ENCODE measurements at places on chromosomes 2 and 18. TPM values are rescaled to one million over a fixed set of nuclear protein-coding genes. Genes with fewer than 3 reads are reported as not detected.
A peak's percentile ranks its signal among the peaks of the same experiment; 100 is the strongest.

TXNDC2 gene
- 0.36 TPM for total RNA-seq

TMBIM1 gene
- total RNA-seq: 187 TPM

HRH4 gene
- under 0.01 TPM for total RNA-seq

AFF3 gene
- 4.3 TPM for total RNA-seq

CPO gene
- total RNA-seq: not detected

DNA sequence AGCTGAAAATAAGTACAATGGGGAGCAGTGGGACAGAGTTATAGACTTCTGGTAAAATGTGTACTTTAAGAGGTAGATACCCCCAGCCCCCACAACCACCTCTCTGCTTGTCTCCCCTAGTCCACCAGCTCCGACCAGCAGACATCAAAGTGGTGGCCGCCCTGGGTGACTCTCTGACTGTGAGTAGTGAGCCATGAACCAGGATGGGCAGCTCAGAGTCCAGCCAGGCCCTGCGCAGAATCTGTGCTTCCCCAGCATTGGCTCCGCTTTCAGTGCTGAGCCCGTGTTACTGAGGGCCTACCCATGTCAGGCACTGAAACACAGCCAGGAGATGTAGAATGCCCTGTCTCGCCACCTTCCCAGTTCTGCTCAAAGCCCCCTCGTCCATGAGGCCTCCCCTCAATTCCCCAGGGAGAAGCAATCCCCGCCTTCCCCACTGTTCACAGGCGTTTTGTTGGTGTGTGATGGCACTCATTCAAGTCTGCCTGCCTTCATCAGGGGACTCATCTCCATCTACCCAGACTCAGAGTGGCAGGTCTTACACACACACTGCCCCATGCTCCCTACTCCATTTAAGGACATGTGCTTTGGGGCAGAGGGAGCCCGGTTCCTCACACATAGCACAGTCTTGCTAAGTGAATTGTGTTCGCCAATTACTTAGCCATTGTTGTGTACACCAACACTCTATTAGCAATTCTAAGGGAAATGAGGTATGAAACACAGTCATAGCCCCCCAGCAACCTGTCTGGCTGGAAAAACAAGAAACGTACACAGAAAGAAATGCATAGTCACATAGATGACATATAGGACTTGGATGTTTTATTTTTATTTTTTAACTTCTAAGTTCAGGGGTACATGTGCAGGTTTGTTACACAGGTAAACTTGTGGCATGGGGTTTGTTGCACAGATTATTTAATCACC, 122.6 kb downstream of the PLB1 start:
- no peak for DNase-seq

DNA sequence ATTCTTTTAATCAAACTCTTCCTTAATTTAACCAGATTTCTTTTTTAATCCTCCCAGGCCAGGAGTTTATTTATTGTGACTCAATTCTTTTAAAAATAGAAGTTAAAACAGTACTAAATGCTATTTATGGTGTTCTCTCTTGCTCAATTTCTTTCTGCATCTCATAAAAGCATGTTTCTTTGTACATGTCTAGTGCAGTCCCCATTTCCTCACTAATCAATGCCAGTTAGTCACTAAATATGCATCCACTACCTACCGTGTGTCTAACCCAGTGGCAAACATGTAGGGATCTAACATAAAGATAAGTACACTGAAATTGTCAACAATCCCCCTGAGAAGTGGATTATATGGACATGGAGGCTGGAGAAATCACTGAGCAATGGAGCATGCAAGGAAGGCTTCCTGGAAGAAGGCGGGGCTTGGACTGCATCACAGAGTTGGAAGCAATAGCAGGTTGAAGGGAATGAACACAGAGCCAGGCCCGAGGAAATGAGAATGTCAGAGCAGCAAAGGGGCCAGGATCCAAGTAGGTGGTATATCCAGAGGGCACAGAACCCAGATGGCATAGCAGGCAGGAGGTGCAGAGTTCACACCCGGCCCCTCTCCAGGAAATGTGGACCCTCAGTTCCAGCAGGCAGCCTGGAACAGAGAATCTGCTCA, 105.3 kb upstream of the FOSL2 start:
- no peak for DNase-seq

DNA sequence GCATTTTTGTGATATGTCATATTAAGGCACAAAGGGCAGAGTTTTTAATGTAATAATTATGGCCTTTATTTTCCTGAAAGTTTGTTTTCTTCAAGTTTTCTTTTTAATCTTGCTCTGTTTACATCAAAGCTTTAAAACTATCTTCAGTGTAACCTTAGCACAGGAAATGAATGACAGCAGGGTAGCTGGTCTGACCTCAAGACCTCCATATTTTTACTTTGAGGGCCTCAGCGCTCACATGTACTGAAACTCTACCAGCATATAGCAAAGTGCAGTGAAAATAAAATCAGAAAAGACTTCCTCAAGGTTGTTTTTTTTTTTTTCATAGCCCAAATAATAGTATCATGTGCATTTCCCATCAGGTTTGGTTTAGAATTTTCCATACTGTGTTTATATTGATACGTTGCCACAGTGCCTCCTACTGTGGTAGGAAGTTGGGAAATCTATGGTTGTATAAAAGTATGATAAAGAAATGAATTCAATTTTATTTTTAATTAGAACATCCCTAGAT, 163.4 kb downstream of the UBE2E3 start:
- DNase-seq: no peak

DNA sequence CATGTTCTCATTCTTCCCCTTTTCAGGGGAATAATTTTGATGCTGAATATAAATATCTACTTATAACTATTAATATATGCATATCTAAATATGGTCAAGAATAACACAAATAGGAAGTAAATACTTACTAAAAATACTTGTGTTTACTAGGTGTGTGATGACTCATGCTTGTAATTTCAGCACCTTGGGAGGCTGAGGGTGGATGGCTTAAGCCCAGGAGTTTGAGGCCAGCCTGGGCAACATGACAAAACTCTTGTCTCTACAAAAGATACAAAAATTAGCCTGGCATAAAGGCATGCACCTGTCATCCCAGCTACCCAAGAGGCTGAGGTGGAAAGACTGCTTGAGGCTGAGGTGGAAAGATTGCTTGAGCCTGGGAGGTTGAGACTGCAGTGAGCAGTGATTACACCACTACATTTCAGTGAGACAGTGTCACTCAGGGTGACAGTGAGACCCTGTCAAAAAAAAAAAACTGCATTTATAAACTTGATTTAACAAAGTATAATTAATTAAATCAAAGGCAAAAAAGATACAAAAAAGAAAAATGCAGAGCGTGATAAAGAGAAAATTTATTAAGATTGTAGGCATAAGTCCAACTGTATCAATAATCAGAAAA, 703.1 kb upstream of the VRK2 start:
- peak; percentile 32 for DNase-seq

DNA sequence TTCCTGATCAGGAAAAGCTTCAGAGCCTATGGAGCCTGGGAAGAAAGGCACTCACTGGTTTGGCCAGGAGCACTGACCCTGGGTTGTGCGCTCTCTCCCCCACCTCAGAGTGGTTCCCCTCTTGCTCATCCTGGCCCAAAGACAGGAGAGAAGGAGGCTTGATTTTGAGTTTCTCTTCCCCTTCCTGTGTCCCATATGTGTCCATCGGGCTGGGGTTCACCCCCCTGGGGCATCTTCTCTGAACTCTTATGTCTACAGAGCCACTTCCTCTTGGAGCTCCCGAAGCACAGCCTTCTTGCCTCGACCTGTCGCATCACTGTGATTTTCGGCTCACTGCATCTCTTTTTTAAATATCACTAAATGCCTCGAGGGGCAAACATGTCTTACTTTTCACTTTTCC, 692.3 kb downstream of the RNF144A start:
- no peak for DNase-seq

- DNase-seq: peak; percentile 94
Observed at GRCh38 chr18:23684515-23685197, 4.6 kb upstream of the LAMA3 start.

DNA sequence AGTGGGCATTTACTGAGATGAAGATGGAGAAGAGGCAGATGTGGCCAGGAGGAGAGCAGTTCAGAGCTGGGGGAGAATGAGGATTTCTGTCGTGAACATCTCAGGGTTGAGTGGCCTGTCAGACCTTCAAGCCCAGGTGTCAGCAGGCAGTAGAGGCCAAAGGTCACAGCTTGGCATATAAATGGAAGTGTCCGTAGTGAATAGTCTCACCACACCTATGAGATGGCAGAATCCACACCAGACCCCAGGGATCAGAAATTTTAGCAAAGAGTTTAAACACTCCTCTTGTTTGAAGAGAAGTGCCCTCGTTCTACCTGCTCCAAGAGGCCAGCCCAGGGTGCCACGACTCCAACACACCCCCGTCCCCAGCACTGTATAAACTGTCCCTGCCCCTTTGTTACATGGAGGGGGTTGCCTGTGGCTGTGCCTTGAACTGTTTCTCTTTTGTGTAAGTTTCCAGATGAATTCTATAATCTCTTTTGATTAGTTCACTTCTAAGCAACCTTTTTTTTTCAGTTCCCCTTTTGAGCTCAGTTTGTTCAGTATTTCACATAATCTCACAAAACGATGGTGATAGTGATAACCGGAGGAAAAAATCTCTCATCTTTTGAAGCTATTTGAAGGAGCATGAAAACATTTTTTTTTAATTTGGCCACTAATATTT, 69.0 kb upstream of the TTC39C start:
- DNase-seq: no peak

GRCh38 chr2:2747797-2748301, 416.8 kb upstream of the MYT1L start:
- DNase-seq: peak; percentile 49

GRCh38 chr2:8234253-8234652, 447.6 kb upstream of the ID2 start:
- DNase-seq: no peak

DNA sequence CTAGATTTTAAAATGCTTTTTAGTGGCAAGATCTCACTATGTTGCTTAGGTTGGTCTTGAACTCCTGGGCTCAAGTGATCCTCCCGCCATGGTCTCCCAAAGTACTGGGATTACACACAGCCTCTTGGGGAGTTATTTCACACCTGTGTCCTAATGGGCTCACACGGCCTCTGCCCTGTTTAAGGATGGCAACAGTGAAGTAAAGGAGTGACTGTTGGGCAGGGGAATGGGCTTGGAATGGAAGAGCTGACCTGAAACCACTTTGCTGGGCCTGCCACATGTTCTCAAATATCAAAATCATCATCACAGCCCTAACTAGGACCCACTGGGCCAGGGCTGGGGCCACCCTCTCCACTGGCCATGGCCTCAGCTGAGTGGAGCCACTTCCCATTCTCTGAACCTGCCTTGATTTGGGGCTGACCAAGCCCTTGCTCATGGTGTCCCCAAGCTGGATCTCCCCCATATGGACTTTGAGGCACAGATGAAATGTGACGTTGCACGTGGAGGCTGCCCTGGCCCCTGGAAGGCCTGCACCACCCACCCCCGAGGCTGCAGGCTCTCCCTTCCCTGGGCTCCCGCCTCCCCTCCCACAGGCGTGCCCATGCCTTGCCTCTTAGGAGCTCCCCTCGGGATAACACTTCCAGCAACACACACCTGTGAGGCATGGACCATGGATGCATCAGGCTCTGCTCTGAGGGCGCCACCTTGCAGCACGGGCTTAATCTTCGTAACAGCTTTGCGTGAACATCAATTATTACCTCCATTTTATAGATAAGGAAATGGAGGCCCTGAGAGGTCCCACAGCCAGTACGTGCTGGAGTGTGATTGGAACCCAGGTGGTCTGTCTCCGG, 71.8 kb upstream of the SMAD7 start:
- DNase-seq: no peak

DNA sequence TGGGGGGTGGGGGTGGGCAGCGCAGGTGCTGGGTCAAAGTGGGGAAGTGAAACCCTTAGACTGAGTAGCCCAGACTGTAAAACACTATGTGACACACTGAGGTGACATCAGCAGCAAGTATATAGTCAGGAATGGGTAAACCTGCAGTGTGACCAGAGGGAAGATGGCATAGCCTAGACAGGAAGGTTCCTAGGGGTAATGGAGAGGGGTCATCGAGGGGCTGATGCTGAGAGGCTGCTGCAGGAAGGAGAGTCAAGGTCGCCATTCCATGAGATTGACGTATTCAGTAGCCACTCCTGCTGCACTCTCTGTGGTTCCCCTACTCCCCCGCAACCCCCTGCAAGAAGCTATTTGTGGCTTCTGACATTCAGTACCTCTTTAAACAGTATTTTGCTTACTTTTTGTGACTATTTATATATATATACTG, 111.7 kb downstream of the CHST9 start:
- no peak for DNase-seq

DNA sequence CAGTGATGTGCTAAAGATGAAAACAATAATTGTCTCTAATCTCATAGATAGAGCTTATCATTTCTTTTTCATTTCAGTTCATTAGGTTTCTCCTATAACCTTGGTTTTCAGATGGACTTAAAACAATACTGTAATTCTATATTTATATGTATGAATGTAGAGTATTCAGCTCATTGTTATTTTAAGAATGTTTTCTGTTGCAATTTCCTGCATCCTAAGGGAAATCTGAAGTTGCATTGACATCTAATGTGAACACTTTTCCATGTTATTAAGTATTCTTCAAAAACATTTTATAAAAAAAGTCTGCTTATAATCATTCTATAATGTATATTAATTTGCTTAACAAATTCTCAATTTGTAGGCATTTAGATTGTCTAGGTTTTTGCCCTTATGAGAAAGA, 288.9 kb downstream of the XIRP2 start:
- no peak for DNase-seq

GRCh38 chr18:32908424-32908805, 135.6 kb upstream of the KLHL14 start:
- no peak for DNase-seq

Data from osteoblast (primary cell).